ENCODE measurements at places on chromosomes 4 and X. TPM values are rescaled to one million over a fixed set of nuclear protein-coding genes. Genes with fewer than 3 reads are reported as not detected.

DNA sequence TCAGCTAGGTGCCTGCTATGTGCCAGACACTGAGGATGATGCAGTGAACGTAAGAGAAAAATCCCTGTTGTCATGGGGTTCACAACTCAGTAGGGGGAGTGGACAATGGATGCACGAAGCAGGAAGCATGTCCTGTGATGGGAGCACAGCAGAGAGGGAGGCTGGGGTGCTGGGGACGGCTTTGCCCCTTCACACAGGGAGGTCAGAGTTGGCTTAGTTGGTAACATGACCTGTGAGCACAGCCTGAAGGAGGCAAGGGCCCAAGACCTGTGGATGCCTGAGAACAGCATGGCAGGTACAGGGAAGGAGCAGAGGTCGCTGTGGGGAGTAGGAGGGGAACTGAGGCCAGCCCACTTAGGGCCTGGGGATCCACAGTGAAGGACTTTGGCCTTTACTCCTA lies 109.4 kb downstream of the STK32B start:
- no peaks in the 10 kb centered on the region for H3K36me3 ChIP-seq
- no peak overlapping the region for H3K27ac ChIP-seq
- DNase-seq: no peak
- no peaks in the 10 kb centered on the region for H3K27me3 ChIP-seq
- peaks cover 5% of the 10 kb centered on the region for H3K4me1 ChIP-seq

Gene UGT2B10
- not detected for polyA plus RNA-seq

DNA sequence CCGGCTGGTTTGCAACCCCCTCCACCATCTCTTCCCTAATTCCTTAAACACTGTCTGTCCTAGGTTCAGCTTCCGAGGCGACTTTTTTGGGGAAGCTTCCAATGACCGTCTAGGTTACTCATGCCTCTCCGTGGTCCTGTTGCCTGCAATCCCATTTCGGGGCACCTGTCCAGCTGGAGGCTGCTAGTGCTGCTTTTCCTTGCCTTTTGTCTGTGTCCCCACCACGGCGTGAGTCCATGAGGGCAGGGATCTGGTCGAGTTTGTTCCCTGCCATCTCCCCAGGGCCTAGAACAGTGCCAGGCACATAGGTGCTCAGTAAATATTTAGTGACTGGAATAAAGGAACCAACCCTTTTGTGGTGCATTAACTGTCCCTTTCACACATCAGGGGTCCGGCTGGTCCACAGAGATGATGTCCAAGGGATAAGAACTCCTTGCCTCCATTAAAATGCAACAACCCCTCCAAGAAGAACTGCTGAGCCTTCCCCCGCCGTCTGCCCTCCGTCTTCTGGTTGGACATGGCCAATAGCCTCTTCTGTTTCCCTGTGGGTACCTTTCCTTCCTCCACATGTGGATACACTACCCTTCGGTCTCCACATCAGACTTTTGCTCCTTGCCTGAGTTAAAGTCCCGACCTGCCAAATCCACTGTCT lies 5.7 kb upstream of the SORCS2 start:
- H3K27ac ChIP-seq: no peak overlapping the region
- H3K27me3 ChIP-seq: peaks cover 9% of the 10 kb centered on the region
- H3K36me3 ChIP-seq: no peaks in the 10 kb centered on the region
- H3K4me3 ChIP-seq: no peak overlapping the region
- DNase-seq: no peak
- no peaks in the 10 kb centered on the region for H3K4me1 ChIP-seq

Gene KIAA1210
- not detected for polyA plus RNA-seq

Gene RTL5
- 0.99 TPM for polyA plus RNA-seq

DNA sequence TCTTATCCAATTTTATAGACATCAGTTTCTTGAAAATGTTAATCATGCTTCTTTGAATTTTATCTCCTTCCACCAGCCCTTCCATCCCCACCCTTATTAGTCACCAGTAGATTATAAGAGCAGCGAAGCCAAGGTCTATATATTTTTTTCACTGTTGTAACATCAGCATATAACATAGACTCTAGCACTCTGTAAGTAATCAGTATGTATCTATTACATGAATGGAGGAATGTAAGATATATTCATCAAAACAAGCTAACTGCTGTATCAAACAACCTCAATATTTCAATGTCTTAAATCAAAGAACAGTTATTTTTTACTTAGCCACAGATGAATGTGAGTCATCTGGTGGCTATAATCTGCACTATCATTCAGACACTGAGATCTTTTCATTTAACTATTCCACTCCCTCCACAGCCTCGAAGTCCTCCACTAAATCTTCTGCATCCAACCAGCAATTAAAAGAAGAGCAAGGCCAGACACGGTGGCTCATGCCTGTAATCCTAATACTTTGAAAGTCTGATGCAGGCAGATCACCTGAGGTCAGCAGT lies 178.9 kb downstream of the CENPC start:
- no peaks in the 10 kb centered on the region for H3K27me3 ChIP-seq
- H3K36me3 ChIP-seq: no peaks in the 10 kb centered on the region
- no peak overlapping the region for H3K4me3 ChIP-seq
- no peaks in the 10 kb centered on the region for H3K4me1 ChIP-seq

Gene ANKRD50
- 19.7 TPM for polyA plus RNA-seq

GRCh38 chr4:39697740-39698423 lies at the start of gene UBE2K:
UBE2K (plus strand) TSS chr4:39698136; CDS start chr4:39698328, 192 bp downstream.
- no peaks in the 10 kb centered on the region for H3K27me3 ChIP-seq
- DNase-seq: peak; percentile 81
- peak within 1 kb of the TSS; percentile 80 for H3K27ac ChIP-seq
- peak within 1 kb of the TSS; percentile 39 for H3K4me3 ChIP-seq
- peaks cover 21% of the 10 kb centered on the region for H3K4me1 ChIP-seq
- peaks cover 4% of the 10 kb centered on the region for H3K36me3 ChIP-seq

GRCh38 chrX:38750551-38750950 lies 50.7 kb upstream of the MID1IP1 start:
- no peak overlapping the region for H3K27ac ChIP-seq
- DNase-seq: no peak

GRCh38 chrX:68698942-68699341 lies 51.5 kb downstream of the STARD8 start:
- DNase-seq: no peak
- peaks cover 73% of the 10 kb centered on the region for H3K4me1 ChIP-seq
- H3K36me3 ChIP-seq: no peaks in the 10 kb centered on the region
- no peaks in the 10 kb centered on the region for H3K27me3 ChIP-seq

DNA sequence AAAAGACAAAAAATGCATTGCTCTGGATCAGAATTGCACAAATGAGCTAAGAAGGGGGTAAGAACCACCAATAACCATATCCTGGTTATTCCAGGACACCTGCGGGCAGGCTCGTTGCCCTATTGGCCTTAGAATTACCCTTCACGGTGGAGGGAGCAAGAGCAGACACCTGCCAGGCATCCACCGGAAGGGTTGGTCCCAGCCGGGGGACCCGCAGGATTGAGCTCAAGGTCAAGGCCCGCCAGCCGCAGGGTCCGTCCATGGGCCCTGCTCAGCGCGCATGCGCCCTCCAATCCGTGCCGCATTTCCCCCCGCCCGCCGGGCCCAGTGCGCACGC lies 575 bp downstream of the SLC25A6 start:
- H3K27ac ChIP-seq: peak overlapping the region; percentile 73
- peaks cover 15% of the 10 kb centered on the region for H3K4me1 ChIP-seq
- H3K27me3 ChIP-seq: no peaks in the 10 kb centered on the region
- H3K4me3 ChIP-seq: peak overlapping the region; percentile 64

Gene HAND2
- polyA plus RNA-seq: not detected

Gene F9
- not detected for polyA plus RNA-seq

DNA sequence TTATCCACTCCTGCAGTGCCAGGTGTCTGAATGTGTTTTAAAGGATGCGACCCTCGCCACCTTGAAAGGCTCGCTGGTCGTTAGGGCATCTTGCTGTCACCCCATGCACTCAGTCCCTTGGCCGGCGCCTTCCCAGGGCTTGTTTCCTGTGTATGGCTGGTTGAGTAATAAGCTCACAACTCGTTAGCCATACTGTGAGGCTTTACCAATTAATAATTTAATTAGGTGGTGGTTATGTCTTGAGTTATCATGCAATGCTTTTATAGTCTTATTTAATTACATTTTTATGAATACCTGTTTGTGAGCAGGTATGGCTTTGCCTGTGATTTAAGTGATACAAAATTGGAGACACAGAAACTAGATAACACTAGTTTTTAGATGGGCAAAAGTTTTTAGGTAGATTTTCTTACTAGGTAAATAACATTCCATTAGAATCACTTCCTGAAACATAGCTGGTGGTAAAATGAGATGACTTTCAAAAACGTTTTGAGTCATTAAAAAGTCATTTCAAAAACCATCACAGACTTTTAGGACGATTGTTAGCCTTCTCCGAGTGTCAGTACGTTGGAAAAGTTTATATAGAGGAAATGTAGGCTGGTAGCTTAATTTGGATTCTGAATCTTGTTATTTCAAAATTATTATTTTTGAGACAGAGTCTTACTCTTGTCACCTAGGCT lies 18.2 kb downstream of the PTTG2 start:
- peaks cover 13% of the 10 kb centered on the region for H3K4me1 ChIP-seq
- DNase-seq: peak; percentile 62
- no peaks in the 10 kb centered on the region for H3K36me3 ChIP-seq
- peak overlapping the region; percentile 83 for H3K27ac ChIP-seq

DNA sequence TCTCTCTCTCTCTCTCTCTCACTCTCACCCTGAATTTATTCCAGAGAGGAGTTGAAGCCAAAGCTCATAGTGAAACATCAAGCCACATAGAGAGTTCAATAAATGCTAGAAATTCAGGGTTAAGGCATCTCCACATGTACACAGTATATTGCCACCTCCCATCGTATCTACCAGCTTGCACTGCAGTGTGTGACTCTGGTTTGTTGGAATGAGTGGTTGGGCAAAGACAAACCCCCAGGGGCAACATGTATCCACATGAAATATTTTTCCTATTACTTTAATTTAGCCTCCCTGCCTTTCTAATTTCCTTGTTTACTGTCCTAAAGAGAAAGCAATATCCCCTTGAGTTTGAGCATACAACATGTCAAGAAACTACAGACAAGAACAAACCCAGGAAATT lies 247.3 kb downstream of the SPATA18 start:
- H3K27ac ChIP-seq: no peak overlapping the region
- no peak for DNase-seq
- no peaks in the 10 kb centered on the region for H3K36me3 ChIP-seq
- no peaks in the 10 kb centered on the region for H3K4me1 ChIP-seq
- no peak overlapping the region for H3K4me3 ChIP-seq

DNA sequence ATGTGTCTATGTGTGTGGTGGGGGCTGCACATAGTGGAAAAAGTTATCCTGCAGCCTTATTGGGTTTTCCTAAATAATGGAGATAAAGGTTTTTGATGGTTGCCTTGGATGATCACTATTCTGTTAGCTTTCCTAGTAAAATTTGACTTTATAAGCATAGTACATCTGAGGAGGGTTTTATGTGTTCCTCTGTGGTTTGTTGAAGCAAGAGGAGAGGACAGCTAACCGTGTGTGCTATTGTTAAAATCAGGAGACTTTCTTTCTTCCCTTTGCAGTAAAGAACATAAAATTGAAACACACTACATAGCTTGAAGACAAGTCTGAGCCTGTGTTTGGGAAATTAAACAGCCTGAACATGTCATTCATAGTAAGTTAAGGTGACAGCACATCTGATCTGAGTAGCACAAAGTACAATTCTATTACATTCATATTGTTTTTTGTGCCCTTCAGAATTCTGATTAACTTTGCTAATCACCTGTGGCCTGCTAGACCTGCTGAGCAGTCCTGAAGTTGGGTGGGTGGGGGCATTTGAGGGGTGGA lies 36.8 kb downstream of the C4orf51 start:
- H3K27me3 ChIP-seq: peaks cover 21% of the 10 kb centered on the region
- DNase-seq: no peak
- no peak overlapping the region for H3K4me3 ChIP-seq

- no peaks in the 10 kb centered on the region for H3K36me3 ChIP-seq
- DNase-seq: no peak
- H3K4me3 ChIP-seq: no peak overlapping the region
- H3K27me3 ChIP-seq: no peaks in the 10 kb centered on the region
Observed at GRCh38 chrX:20663336-20663735, 396.6 kb upstream of the RPS6KA3 start.

DNA sequence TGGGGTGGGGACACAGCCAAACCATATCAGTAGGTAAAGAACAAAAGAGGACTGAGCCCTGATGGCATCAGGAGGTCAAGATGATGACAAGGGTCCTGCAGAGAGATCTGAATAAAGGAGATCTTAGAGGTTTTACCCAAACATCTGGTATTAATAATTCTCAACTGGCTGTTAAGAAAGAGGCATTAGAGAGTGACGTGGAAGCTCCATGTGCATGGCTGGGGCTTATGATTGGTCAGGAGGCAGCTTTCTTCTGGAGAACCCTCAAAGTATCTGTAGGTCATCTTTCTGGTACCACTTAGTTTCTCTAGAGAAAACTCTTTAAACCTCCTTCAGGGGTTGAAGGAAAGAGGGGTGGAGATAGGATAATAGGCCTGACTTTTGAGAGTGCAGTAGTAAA lies 18.7 kb downstream of the MGST2 start:
- peaks cover 3% of the 10 kb centered on the region for H3K36me3 ChIP-seq
- no peaks in the 10 kb centered on the region for H3K4me1 ChIP-seq
- no peak overlapping the region for H3K4me3 ChIP-seq
- no peaks in the 10 kb centered on the region for H3K27me3 ChIP-seq

Gene CFP
- polyA plus RNA-seq: 0.62 TPM

- no peak overlapping the region for H3K4me3 ChIP-seq
- H3K27ac ChIP-seq: peak overlapping the region; percentile 34
- no peaks in the 10 kb centered on the region for H3K27me3 ChIP-seq
- peaks cover 10% of the 10 kb centered on the region for H3K4me1 ChIP-seq
Observed at GRCh38 chrX:68443155-68443868, 10.0 kb upstream of the OPHN1 start.

Gene CXXC4
- not detected for polyA plus RNA-seq

DNA sequence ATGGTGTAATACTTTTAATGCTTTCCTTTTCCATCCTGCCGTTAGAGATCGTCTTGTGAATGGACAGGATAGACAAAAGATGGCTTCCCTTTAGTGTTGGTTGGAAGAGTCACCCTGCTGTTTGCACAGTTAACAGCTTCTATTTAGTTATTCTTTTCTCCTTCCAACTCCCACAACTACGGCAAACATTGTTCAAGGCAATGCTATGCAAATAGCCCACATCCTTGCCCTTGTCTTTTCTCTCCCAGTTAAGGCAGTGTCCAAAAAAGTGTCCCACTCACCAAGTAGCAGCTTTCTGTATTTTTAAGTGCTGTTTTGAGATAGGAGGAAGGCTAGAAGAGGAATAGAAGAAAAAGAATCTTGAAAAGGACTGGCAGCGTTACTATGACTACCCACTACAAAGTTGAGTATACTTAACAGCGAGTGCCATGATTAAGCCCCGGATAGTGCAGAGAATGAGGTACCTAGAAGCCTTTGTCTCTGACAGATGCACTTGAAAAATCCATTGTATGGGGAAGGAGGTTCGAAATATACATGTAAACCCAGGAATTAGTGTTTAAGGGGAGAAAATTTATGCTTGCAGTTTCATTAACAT lies 12.1 kb upstream of the RUFY3 start:
- no peaks in the 10 kb centered on the region for H3K27me3 ChIP-seq
- peaks cover 17% of the 10 kb centered on the region for H3K4me1 ChIP-seq
- H3K4me3 ChIP-seq: no peak overlapping the region

Gene SMIM9
- not detected for polyA plus RNA-seq

Gene PDE5A
- 0.59 TPM for polyA plus RNA-seq

Gene ASB11
- not detected for polyA plus RNA-seq

GRCh38 chrX:122945328-122945727 lies 238.8 kb upstream of the GRIA3 start:
- no peaks in the 10 kb centered on the region for H3K4me1 ChIP-seq
- no peaks in the 10 kb centered on the region for H3K27me3 ChIP-seq
- H3K4me3 ChIP-seq: no peak overlapping the region
- DNase-seq: no peak
- no peak overlapping the region for H3K27ac ChIP-seq
- no peaks in the 10 kb centered on the region for H3K36me3 ChIP-seq

GRCh38 chrX:345020-345925 lies 26.7 kb upstream of the GTPBP6 start:
- H3K4me1 ChIP-seq: peaks cover 9% of the 10 kb centered on the region
- H3K36me3 ChIP-seq: no peaks in the 10 kb centered on the region
- H3K27me3 ChIP-seq: no peaks in the 10 kb centered on the region
